ENCODE measurements at places on chromosomes 4 and X.

DNA sequence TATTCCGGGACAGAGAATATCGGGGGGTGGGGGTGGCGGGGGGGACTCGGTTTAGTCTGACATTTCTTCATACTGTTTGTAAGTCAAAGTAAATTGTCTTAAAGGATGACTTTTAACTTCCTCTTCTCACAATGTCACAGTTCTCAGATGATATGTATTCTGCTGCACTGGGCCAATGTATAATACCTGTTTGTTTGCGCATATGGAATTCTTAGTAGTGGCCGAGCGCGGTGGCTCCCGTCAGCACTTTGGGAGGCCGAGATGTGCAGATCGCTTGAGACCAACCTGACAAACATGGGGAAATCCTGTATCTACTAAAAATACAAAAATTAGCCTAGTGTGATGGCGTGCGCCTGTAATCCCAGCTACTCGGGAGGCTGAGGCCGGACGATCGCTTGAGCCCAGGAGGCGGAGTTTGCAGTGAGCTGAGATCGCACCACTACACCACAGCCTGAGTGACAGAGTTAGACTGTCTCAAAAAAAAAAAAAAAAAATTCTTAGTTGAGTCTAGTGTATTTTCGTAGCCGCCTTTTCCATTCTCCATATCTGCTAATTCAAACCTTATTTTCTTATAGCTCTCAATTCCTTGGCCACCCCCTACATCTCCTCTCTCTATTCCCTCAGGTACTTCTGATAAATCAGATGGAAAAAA lies 851 bp downstream of the POLR2B start:
- DNase-seq, result peak; percentile 65

DNA sequence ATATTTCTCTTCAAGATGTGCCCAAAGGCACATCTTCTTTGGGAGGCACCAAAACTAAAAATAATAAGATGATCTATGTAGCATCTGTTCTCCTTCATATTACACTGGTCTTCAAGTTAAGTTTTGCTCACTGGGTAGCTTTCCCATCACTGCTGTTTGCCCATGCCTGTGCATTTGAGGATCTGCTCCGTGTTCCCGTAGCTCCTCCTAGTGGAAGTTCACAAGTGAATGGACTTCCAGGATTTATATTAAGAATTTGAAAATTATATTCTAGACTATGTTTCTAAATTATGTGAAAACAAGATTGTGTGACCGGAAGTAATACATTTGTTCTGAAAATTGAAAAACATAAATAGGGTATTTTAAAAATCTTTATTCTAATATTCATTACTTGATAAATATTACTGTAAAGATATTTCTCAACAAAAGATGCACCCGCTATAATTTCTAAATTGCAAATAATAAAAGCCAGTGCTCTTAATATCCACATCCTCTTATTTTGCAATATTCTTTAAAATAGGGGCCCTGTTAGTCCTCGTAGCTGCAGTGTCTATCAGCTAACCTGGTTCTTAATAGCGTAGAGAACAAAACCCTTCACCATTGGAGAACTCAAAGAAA lies 147.7 kb downstream of the RBM46 start:
- DNase-seq, result no peak

DNA sequence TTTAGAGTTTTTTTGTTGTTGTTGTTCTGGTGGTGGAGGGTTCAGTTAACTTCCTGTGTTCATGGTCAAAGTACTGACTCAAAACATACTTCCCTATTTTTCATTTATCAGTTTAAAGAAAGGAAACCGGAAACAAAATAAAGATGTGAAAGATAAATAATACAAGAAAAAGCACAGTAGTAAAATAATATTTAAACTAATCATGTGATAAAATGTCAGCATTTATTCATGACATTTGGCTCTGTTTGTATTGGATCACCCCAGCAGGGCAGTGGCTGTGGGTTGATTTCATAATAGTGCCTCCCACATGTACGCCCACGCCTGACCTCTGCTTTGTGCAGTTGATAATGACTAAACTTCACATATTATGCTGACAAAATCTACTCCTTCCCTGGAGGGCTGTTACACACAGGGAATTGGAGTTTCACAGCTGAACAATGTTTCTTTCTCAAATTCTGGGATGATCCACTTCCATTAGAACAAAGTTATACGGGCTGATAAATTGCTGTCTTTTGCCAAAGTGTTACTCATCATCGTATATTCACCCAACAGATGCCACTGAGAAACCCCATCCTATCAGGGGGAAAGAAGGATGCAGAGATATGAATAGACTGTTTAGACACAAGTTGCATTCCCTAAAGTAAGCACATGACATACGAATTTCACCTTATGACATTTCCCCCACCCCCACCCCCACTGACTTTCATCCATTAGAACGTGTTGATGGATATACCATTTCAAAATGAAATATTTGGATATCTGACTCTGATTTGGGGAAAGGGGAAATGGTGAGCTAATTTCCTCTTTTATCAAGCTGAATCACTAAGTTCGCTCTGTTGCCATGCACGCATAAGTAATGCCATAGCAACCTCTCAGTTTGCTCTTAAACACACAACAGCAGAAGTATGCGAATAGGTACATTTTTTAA lies 48.3 kb downstream of the AMELX start:
- DNase-seq, result peak; percentile 63

DNA sequence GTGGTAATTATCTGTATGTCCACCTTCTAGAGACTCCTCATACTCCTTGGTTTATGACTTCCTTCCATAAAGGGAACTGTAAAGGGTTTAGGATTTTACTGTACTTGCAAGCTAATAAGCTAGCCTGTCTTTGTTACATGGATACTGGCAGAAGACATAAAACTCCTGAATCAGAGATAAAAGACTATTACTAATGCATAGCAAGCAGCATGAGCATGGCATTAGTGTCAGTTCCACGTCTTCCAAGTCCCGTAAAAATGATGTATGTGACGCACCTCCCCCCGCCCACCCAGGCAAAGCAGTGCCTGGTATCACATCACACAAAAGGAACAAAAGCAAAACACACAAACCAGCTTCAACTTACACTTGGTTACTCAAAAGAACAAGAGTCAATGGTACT lies 71.0 kb downstream of the SLC10A6 start:
- no peak for DNase-seq

- DNase-seq, result no peak
These were observed 82.0 kb downstream of the MANBA start for GRCh38 chr4:102678695-102679335.

- no peak for DNase-seq
These were observed 228.1 kb downstream of the ZNF674 start for GRCh38 chrX:46317163-46317562.

- DNase-seq, result no peak
These were observed 63.1 kb downstream of the RELL1 start for GRCh38 chr4:37623125-37623524.

GRCh38 chrX:11241720-11242119 lies 51.5 kb upstream of the AMELX start:
- DNase-seq, result no peak

DNA sequence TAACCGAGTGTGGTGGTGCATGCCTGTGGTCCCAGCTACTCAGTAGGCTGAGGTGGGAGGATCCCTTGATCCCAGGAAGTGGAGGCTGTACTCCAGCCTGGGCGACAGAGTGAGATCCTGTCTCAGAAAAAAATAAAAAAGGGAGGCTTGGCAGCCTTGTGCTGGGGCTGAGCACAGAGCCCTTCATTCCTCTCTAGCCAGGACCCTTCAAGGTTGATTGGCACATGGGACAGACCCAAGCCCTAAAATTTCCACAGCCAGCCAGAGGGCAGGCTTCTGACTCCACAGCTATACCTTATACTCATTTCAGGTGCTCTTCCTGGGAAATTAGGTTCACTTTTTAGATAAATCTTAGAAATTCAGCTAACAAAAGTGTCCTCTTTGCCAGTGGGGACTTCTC lies 553.0 kb upstream of the CPEB2 start:
- DNase-seq, result no peak

- no peak for DNase-seq
These were observed 209.1 kb downstream of the RELL1 start for GRCh38 chr4:37477126-37477525.

DNA sequence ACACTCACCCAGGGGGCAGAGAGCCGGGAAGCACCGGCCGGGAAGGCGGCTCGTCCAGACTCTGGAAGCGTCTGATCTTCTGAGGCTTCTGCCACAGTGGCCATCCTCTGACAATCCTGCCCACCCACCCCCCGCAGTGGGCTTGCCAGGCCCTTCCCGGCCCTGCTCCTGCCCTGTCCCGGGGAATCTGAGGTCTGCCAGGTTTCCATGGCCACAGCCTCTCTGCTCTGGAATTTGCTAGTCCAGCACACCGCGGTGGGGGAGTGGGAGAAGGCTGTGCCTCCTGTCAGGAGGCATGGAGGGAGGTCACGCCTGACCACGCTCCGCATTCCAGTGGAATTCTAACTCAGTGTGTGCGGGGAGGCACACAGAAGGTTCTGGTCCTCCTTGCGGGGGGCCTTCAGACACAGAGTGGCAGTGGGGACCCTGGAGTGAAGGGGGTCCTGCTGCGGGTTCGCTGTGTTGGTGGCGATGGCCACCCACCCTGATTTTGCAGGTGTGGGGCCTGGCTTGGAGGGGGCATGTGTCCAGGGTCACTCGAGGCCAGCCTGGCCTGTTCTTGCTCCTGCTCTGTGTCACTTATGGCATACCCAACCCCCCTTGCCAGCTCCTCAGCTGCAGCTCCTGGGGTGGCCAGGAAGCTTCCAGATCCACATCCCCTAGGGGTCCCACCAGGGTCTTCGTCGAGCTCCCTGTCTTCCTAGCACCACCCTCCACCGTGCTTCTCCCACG lies 55.6 kb upstream of the ADRA2C start:
- no peak for DNase-seq

- DNase-seq, result peak; percentile 25
These were observed 20.3 kb downstream of the ATP8A1 start for GRCh38 chr4:42636645-42636949.

GRCh38 chr4:150943818-150944217 lies 71.3 kb downstream of the LRBA start:
- DNase-seq, result no peak

GRCh38 chr4:16591272-16591826 lies 307.1 kb downstream of the LDB2 start:
- no peak for DNase-seq

DNA sequence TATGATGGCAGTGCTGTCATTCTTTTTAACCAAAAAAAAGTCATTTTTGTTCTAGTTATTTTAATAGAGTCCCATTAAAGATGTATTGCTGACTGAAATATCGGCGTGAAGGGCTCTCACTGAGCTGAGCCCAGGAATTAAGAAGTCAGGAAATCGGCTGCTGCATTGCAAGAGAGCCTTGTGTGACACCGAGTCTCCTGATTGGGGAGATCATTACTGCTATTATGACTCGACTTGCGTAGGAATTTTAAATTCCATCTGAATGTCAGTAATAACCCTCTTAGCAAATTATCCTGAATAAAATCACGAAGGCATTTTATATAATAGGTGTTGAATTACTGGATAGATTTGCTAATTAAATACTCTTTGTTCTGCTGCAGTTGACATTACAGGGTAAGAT lies 111.5 kb downstream of the POLA1 start:
- no peak for DNase-seq

DNA sequence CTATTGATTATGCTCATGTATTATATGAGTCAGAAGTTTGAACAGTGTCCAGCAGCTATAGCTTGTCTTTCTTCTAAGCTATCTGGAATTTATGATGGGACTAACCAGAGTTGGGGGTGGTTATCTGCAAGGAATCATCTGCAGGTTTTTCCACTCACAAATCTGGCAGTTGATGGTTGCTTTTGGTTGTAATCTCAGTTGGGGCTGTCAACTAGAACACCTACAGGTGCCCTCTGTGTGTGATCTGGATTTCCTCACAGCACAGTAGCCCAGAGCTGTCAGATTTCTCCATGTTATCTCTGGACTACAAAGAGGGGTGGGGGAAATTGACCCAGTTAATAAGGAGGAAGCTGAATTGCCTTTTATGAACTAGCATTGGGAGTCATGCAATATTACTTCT lies 51.4 kb upstream of the MAP9 start:
- DNase-seq, result no peak

DNA sequence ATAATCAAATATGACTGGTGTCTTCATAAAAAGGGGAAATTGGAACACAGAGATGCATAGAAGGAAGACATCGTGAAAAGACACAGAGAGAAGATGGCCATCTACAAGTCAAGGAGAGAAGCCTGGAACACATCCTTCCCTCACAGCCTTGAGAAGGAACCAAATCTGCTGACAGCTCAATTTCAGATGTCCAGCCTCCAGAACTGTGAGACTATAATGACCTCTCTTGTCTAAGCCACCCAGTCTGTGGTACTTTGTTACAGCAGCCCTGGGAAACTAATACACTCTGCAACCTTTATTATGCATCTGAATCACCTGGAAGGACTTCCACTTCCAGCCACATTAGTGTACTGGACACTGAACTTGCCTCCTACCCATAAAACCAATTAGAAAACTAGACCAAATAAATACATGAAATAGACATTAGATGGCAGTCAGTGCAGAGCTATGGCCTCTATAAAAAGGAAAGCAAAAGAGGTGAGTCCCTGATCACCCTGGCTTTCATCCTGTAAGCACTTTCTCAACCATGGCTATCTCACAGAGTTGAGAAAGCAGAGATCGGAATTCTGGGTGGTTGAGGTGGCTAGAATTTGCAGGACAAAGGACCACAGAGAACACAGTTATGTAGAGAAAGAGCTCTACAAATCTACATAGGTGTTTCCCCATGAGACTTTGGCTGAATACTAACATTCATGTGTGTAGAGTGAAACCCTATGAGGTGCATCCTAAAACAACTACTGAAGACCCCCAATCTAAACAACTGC lies 25.7 kb downstream of the GAB3 start:
- no peak for DNase-seq

GRCh38 chrX:145213504-145213903 lies 33.8 kb upstream of the SPANXN1 start:
- peak; percentile 21 for DNase-seq

DNA sequence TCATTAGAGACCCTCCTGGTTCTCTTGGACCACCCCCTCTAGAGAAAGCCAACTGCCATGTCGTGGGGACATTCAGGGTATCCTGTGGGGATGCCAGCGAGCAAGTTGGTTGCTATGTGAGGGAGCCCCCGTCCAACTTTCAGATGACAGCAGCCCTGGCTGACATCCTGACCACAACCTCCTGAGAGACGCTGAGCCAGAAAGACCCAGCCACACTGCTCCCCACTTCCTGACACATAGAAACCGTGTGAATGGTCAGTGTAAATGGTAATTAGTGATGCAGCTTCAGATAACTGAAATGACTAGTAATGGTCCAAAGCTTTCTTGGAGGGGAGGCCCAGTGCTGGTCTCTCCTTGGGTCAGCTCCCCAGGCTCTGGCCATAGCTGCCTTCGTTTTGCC lies 10.8 kb downstream of the CLCN4 start:
- no peak for DNase-seq

All from NAMALWA (cell line).